ELF-1 (cell line): ENCODE measurements at places on chromosomes 13 and 19.

- no peak for DNase-seq
These were observed 25.1 kb downstream of the TMEM255B start for GRCh38 chr13:113783966-113784644.

- no peak for DNase-seq
These were observed 199.6 kb downstream of the OXGR1 start for GRCh38 chr13:96794669-96795068.

GRCh38 chr13:36370108-36370429 lies 23.9 kb upstream of the SPART start:
- DNase-seq = no peak

GRCh38 chr13:30173303-30173610 lies 134.1 kb downstream of the KATNAL1 start:
- no peak for DNase-seq

DNA sequence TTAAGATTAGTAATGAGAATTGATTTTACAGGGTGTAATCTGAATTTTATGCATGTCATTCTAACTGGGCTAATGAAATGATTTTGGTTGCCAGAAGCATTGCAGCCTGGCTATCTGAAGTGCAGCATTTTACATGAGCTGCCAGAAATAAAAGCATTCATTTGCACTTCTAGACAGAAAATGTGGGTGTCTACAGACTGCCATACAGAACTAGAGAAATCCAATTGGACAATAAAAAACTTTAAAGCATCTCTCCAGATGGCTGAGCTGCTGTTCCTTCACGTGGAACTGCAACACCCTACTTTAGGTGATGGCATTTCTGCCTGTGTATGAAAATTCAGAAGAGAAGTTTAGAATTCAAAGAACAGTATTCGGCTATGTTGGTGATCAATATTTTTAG lies 450.1 kb upstream of the SLITRK1 start:
- DNase-seq = no peak

GRCh38 chr13:99863789-99864626 lies 107.6 kb downstream of the ZIC5 start:
- DNase-seq = no peak

GRCh38 chr19:33399081-33399744 lies 25.7 kb downstream of the CEBPG start:
- DNase-seq = no peak

DNA sequence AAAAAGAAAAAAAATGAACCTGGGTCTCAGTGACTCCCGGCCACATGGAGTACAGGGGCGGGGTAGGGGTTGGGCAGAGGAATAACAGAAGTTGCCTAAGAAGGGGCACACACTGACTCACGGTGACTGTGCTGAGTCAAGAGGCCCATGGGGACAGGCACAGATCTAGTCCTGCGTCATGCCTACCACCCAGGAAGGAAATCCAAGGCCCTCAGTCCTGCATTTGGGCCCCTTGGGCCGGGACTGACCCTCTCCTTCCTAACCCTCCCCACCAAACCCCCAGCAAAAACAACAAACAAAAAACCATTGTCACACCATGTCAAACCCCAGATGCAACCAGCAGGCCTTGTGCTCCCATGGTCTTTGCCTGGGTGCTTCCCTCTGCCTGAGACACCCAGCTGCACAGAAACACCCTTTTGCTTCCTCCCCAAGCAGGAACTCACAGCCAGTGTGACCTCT lies 9.6 kb upstream of the NOTCH3 start:
- no peak for DNase-seq

DNA sequence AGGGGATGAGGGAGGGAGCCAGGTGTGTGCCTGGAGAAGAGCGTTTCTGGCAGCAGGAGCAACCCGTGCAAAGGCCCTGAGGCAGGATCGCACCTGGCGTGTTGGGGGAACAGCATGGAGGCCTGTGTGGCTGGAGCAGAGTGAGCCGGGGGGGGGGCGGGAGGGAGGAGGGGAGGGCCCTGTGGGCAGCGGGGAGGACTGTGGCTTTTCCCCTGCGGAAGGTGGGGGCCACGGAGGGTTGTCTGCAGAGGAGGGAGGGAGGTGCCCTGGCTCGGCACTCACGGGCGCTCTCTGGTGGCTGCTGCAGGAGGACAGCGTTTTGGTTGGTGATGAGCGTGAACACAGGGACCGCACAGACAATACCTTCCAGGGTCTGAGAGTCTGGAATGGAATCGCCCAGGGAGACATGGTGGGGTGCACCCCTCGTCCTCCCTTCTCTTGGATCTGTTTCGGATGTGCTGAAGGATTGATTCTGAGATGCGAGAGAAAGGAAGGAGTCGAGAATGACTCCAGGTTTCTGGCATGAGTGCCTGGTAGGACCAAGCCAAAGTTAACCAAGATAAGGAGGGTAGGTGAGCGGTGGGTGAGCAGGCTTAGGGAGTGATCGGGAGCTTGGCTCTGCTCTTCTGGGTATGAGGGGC lies 6.5 kb downstream of the RAB11B start:
- DNase-seq = peak; percentile 88
